Right atrium auricular region (tissue), 2 donors: ENCODE measurements at places on chromosomes 5 and 9. TPM values are rescaled to one million over a fixed set of nuclear protein-coding genes. Genes with fewer than 3 reads are reported as not detected.

RUSC2 gene
- total RNA-seq = 33.0 TPM

FRRS1L gene
- 4.3 TPM for total RNA-seq

TRIM36 gene
- 2.0 TPM for total RNA-seq

ANKRD34B gene
- not detected for total RNA-seq

LCN9 gene
- total RNA-seq = not detected

GRCh38 chr5:66863243-66864170 lies 267.3 kb downstream of the MAST4 start:
- no peak for DNase-seq

DNA sequence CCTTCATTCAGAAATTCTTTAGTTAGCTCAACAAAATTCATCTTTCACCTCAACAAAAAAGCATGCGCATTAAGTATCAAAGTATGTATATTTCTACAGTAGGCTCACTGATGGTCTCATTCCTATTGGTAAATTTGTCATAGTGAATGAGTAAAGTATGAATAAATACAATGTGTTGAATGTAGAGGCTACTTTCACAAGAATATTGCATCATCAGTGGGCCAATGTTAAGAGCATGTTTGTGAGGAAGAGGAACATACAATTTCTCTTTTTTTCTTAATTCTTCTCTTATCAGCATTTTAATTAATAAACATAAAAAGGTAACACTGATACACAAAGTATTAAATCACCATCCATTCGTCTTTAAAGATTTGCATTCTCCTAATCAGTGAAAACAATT lies 505.1 kb downstream of the CETN3 start:
- no peak for DNase-seq

DNA sequence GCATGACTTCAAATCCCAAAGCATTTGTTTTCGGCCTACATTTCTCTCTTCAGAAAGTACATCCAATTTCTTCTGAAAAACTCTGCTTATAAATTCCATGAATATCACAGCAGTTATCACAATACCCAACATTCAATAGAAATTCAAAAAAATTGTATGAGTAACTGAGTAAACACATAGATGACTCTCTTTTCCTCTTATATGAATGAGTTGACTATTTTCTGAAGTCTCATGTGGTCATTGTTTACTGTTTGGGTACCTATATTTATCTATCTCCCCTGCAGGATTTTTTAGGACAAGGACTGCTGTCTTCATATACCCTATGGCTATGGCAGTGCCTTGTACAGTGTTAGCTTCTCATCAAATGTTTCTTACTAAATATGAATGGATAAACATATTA lies 157.1 kb downstream of the HTR1A start:
- no peak for DNase-seq

DNA sequence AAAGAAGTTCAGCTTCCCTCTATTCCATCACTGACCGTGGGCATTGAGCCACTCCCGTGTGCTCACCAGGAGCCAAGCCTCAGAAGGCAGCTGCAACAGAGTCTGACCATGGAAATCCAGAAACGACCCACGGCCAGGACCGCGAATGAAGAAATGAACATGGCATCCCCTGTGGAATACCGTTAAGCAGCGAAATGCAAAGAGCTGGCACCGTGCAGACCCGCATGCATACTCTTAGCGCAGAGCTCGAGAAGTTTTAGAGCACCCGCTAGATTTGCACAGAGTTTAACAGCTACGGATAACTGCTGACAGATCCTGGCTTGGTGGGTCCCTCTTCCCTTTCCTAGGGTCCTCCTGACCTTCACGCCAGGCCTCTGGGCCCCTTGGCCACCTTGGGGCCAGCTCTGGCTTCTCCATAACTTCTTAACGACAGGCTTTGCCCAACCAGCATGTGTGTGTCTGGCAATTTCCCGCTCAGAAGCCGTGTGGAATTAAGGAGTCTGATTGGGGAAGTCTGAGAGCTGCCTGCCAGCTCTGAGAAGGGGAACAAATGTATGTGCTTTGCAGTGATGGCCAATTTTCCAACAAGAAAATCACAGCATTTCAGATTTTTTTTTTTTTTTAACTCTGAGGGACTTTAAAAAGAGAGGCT lies 75.3 kb upstream of the COL5A1 start:
- DNase-seq = peak; percentile 40

DNA sequence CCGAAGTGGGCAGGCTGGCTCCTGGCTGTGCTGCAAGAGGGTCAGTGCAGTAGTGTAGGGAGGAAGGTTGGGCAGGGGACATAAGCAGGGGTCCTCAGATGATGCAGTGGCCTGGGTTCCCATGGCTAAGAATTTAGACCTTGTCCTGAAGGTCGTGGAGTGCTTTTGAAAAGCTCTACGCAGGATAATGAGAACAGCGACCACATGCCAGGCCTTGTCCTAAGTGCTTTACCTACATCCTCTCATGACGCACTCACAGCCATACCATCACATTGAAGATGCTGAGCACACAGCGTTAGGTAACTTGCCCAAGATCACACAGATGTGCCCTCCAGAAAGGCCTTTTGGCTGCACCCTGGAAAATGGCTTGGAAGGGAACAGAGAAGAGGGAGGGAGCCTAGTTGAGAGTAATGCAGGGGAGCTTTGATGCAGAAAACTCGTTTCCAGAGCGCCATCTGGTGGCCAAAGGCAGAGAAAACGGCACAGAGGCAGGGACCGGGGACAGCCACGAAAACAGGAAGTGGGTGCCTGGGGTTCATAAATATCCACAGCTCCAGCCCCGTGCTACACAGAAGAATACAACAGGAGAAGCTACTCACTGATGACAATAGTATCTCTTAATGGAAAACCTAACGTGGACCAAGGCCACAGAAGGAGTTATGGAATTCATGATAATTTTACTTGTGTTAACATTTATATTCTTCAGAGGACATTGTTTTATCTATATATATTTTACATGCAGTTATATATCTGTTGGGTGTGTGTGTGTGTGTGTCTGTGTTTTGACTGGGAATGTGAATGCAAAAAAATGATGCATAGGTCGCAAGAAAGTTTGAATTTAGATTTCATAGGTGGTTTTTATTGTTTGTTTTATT lies 2.7 kb upstream of the PCDH12 start:
- peak; percentile 94 for DNase-seq

- DNase-seq = no peak
Observed at GRCh38 chr5:54860321-54860720, 125.1 kb downstream of the ESM1 start.

DNA sequence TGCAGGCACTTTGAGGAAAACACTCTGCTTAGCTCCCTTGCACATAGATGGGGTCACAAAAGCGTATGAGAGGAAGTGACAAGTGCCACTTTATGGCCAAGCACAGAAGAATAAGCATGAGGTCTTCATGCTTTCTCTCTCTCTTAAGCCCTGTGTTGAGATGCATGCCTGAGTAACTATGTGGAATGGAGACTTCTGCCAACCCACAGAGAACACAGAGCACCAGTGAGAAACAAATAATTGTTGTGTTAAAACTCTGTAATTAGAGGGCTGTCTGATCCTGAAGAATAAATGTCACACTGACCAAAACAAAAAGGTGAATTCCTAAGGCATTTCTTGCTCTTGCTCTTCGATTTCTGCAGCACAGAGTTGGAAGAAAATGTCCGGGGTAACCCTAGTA lies 488.5 kb downstream of the CTNND2 start:
- no peak for DNase-seq

GRCh38 chr9:105026451-105026850 lies 98.5 kb upstream of the ABCA1 start:
- no peak for DNase-seq

GRCh38 chr5:57221049-57221568 lies 47.2 kb downstream of the GPBP1 start:
- no peak for DNase-seq

DNA sequence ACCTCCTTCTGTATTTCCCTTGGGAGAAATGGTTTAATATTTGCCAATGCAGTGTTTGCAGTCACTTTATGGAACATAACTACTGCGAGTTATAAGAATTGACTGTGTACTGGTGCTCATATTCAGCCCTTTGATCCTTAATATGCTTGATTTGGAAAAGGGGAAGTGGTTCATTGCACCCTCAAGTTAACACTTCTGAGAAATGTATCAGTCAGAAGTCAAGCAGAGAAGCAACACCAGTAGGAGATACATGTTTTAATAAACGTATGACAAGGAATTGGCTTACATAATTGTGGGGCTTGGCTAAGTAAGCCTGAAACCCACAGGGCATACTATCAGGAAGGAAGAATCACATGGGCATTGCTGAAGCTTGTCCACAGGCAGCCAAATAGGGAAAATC lies 131.0 kb upstream of the SPRY4 start:
- DNase-seq = no peak

DNA sequence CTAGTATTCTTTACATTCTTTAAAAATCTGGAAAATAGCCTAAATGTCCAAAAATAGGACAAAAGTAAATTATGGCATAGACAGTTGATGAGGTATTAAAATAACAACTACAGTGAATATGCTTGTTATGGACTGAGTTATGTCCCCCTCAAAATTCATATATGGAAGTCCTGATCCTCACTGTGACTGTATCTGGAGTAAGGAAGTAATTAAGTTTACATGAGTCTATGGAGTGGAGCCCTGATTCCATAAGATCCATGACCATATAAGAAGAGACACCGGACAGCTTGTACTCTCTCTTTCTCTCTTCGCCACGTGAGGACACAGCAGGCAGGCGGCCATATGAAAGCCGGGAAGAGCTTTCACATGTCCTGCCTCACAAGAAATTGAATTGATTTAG lies 28.6 kb upstream of the C5orf58 start:
- DNase-seq = no peak

- no peak for DNase-seq
Observed at GRCh38 chr5:94910721-94911120, 292.3 kb downstream of the SLF1 start.

DNA sequence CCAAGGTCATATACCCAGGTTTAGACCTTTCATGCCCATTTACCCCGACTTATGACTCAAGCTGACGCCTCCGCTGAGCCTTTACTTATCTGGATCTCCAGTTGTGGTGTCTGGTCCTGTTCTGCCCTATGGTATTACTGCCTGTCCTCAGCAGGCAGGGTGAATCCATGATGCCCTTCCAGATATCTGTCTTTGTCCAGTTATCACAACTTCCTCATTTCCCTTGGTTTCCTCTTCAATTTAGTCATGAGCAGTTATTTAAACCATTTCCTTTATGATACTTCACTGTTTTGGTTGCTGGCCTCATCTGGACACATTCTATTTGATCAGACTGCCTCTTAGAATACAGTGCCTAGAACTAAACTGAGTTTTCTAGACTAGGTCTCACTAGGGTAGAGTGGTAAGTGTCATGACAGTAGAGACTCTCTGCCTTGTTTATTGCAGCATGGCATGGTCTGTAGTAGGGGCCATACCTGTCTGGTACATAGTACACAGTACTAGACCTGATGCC lies 93.3 kb downstream of the MELK start:
- DNase-seq = no peak

GRCh38 chr5:36602704-36603321 lies 3.6 kb upstream of the SLC1A3 start:
- no peak for DNase-seq

DNA sequence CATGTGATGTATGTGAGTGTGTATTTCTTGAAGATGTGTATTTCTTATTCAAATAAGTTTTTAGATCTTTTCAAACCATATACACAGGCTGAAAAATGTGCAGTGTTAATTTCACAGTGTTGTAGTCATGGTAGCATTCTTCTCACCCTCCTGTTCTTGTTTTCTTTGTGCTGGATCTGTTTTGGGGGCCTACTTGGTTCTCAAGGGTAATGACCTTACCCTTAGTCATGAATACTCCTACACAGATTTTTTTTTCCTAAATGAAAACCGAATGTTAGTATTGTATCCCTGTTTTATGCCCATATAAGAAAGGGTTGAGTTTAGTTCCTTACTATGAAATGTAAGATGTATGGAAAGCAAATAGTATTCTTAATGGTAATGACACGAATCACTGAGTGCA lies 88.0 kb downstream of the SLC44A1 start:
- DNase-seq = no peak

DNA sequence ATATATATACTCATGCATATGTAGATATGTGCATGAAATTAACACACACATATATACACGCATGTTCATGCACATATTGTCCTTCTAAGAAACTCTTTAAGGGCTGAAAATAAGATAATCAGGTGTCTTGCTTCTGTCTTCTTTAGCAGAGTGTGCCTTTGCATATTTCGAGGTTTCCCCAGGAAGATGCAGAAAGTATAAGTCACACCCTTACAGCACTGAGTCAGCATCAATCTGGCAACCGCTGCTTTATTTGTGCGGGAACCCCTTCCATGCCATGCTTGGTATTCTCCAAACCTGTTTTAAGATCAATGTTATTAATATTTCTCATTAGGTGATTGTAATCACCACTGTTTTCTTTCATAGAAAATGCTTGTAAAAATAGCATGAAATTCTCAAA lies 557.9 kb downstream of the CAAP1 start:
- DNase-seq = no peak

- no peak for DNase-seq
Observed at GRCh38 chr5:97192580-97193354, 9.7 kb upstream of the RIOK2 start.

DNA sequence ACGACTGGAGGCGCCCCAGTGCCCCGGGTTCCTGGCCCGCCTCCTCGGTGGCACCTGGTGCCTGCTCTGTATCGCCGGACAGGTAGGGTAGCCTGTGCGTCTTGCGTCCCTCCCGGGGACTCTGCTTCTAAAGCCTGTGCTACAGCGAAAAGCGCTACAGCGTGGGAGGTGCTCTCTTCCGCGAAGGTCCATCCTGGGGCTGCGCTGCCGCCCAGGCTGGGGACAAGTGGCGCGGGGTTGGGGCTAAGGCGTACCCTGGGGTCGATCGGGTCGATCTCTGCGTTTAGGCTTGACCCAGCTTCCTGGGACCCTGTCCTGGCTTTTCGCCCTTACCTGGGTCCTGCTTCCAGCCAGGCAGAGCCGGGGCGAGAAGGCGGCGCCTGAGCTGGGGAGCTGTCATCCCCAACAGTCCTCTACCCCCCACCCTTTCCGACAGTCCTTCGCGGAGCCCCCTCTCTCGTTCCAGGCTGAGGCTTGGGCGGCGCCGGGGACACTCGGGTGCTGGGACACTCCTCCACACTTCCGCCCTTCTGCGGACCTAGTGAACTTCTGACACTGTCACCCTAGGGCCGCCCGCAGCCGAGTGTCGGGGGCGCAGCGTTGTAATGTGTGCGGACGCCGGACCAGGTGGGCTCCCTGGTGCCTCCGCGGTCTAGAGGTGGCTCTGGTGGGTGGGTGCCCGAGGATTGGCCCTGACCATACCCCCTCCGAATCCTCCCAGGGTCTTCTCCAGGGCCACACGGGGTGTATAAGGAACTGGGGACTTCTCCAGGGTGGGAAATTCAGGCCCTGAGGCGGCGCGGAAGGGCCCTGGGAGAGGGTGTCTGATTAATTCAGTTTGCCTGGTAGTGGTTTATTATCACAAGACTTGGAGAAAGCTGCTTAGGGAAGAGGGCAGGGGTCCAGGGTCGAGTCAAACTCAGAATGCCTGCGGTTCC lies 328.2 kb downstream of the SH3GL2 start:
- DNase-seq = no peak
